NCI-H345 (cell line): ENCODE measurements at places on chromosomes 5 and 9.

- no peak for DNase-seq
Measured at GRCh38 chr5:35383041-35383440, 152.8 kb upstream of the PRLR start.

DNA sequence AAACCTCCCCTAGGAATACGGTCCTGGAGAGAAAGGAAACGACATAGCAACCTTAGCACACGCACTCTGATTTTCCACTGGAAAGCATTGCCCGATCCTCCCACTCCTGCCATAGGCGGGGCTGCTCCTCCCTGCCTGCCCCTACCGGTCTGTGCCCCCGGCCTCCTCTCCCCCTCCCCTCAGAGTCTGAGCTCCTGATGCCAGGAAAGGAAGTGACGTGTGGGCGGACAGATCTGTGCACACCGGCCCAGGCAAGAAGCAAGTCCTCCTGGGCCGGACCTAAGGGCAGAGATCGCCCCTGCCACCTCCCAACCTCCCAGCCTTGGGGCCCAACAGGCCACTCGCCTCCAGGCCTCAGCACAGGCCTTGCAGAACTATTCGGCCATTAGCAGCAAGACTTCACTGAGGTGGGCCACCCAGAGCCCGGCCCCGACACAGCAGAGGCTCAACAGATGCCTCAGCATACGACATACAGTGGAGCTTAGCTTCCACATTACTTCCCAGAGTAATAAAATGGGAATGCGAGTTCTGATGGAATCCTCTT is 7.2 kb downstream of the NINJ1 start:
- DNase-seq, result no peak

- no peak for DNase-seq
Measured at GRCh38 chr5:159411115-159411514, 80.8 kb upstream of the IL12B start.

GRCh38 chr5:71587766-71588532 is 809 bp downstream of the MCCC2 start:
- DNase-seq, result no peak

DNA sequence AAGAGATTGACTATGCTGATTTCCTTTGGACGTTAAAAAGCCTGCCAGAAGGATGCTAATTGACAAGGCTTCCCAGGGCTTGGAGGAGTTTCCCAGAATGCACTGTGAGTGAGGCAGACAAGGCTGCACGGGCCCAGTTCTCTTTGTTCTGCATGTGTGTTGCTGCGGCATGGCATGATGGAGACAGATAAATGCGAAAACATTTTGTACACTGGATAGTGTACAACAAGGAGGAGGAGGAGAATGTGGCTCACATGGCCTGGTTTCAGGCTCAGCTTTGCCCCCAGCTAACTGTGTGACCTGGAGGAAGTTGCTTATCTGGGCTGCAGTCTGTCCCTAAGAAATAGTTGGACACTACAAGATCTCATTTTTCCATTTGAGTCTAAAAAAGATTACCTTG is 135.5 kb upstream of the CPEB4 start:
- DNase-seq, result no peak

- no peak for DNase-seq
Measured at GRCh38 chr5:134119720-134120119, 5.2 kb downstream of the TCF7 start.

DNA sequence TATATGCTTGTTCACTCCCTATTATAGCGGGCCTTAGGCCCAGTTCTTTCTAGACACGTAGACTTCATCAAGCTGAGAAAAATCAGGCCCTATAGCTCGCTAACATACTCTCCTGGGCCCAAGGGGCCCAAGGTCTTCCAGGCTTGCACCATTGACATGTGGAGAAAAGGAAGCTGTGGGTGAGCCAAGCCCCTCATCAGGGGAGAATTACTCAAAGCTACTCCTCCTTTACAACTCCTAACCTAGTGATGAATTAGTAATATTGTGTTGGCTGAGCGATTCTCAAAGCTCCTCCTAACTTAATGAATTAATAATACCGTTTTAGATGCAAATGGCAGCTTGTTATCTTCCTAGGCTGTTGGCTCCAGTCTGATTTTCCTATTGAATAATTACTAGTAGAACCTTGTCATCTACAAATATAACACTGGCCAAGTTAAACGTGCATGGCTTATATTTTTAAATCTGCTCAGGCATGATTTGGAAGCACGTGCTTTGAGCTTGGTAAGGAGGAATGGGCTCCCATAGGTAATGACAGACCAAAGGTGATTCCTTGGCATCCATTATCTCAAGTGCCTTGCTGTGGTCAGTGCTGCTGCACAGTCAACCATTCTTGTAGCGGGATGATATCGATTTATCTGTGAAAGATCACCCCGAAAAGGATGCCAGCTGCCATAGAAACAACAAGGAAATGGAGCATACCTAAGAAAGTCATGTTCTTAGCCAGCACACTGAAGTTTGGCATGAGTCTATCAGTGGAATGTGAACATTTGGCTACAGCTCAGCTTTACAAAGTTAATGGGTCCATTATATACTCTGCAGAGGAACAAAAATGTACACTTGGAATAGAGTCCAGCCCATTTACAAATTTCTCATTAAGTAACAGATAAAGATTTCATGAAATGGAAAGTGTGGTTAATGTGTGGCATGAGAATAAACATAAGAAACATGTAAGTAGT is 23.8 kb downstream of the LVRN start:
- no peak for DNase-seq

- DNase-seq, result no peak
Measured at GRCh38 chr9:129458155-129458661, 162.7 kb downstream of the C9orf50 start.
